H1 (cell line): ENCODE measurements at places on chromosomes 3 and 15.
A peak's percentile ranks its signal among the peaks of the same experiment; 100 is the strongest.

DNA sequence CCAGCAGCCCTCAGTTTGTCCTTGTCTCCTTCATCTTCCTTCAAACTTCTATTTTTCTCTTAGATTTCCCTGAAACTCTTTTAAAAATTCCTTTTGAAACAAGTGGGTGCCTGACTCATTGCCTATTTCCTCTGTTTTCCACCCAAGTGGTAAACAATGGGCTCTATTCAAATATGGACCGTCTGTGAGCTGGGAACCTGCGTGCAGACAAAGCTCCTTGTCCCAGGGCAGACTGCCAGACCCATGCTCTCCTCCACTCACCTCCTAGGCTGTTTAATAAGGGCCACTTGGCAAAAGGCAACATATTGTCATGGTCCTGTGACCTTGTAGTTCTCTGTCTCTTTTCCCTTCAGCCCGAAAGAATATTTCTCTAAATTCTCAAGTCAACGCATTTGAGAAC lies 332.7 kb upstream of the THBS1 start:
- DNase-seq, result no peak

DNA sequence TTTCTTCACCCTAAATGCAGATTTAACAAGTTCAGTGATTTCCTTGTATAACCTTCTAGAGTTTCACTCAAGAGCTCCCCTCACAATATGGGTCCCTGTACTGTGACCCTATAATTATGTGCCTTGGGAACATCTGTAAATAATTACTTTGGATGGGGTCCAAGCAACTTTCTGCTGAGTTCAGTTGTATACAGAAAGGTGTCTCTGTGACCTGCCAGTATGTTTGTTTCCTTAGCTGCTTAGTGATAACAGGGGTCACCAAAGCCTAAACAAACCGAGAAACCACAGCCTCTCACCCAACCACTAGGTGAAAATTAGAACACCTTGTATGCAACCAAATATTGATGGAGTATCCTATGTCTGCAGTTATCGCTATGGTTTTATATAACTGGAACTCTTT lies 29.8 kb upstream of the SLC25A36 start:
- no peak for DNase-seq

GRCh38 chr3:151330899-151331298 lies 1.6 kb upstream of the P2RY13 start:
- DNase-seq, result no peak

DNA sequence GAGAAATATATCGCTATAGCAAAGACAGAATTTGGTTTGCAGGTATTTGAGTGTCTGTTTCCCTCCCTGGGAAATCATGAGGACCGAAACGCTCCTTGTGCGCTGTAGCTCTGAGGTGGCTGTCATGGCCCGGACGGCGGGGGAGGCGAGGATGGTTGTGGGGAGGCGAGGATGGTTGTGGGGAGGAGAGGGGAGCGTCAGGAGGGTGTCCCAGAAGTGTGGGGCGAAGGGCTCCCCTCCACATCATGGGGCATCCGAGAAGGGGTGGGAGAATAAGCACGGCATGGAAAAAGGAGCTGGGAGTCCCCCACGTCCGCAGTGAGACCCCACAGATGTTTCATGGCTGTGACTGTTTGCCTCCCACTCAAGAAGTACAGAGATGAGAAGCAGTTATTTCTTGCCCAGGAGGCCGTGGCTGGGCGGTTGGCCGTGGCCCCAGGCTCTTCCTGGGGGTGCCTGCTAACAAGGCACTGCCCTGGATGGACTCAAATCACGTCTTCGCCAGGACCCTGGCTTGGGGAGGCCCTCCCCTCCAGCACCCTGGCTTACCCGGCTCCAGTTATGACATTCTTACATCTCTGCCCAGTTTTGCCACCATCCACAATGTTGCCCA lies 947 bp upstream of the ATP10A start:
- no peak for DNase-seq

DNA sequence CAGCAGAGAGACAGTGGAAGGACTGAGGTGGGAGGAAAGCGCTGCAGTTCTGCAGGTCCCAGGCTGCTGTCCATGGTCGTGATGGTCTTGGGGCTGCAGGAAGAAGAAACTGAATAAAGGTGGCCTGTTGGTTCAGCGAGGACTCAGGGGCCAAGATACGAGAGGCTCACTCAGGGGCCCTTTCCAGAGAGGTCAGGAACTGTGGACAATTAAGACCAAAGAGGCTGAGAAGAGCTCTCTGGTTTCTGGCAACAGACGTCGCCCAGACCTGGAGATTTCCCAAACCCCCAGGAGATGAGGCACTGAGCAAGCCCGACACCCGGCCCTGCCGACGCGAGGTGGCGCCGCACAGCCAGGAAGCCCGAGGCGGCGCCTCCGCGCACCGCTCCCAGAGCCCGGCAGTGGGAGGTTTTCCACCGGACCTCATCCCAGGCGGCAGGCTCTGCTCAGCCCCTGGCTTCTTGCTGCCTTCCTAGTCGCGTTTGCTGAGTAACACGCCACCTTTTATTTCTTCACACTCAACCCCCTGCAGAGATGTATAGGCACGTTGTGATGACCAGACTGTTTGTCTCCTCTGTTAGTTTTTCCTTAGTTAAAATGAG lies 56.4 kb upstream of the ARRDC4 start:
- peak; percentile 87 for DNase-seq

DNA sequence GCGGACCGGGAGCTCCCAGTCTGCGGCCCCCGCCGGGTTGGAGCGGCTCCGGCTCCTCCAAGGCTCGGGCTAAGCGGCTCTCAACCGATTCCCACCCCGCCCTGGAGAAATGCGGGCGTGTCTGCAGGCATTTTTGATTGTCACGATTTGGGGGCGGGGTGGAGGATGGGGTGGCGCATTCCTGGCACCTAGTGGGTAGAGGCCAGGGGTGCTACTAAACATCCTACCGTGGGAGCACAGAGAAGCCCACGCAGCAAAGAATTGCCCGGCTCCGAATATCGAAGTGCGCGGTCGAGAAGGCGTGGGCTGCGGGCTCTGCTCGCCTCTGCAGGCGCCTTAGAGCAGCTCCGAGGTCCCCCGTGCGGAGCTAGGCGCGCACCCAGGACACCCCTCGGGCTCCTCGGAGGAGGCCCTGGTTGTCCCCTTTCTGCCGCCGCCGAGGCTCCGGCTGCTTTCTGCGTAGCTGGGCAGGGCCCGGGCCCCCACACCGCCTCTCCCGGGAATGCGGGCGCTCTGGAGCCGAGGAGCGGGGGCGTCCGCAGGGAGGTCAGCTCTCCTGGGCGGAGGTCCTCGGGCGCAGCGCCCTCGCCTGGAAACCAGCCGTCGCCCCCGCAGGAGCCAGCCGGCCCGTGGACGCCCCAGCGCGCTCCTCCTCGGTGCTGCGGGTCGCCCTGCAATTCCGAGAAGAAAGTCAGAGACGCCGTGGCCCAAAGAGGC lies 16.5 kb upstream of the LAMP3 start:
- no peak for DNase-seq

DNA sequence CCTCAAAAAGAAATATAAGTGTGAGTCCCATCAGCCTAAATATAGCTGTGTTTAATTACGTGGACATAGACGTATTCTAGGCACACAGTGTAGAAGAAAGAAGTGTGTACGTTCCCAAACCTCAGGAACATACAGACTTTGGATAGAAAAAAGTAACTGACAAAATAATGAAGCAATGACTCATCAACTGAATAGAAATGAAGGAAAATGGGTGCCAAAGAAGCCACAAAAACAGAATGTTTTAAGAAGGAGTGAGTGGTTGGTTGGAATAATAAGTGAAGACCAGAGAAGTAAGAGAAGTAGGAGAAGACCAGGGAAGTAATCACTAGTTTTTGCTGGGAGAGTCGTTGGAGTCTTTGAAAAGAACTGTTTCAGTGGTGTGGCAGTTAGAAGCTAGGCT lies 518.1 kb downstream of the ROBO1 start:
- DNase-seq, result no peak

GRCh38 chr3:53939813-53940212 lies 48.2 kb upstream of the SELENOK start:
- DNase-seq, result no peak

- DNase-seq, result no peak
These were observed 1.7 kb upstream of the RAB8B start for GRCh38 chr15:63187589-63188226.

- DNase-seq, result peak; percentile 82
These were observed at the start of gene ACTC1 for GRCh38 chr15:34795267-34796081. TSS of gene ACTC1 (minus strand) at chr15:34795549. CDS start at chr15:34794808, 741 bp downstream.

- DNase-seq, result no peak
These were observed 1.1 kb upstream of the SPTBN5 start for GRCh38 chr15:41894791-41895463.
